ENCODE measurements at places on chromosomes 5 and 9.

GRCh38 chr5:881551-881935 lies 11.1 kb downstream of the BRD9 start:
- no peak for DNase-seq

DNA sequence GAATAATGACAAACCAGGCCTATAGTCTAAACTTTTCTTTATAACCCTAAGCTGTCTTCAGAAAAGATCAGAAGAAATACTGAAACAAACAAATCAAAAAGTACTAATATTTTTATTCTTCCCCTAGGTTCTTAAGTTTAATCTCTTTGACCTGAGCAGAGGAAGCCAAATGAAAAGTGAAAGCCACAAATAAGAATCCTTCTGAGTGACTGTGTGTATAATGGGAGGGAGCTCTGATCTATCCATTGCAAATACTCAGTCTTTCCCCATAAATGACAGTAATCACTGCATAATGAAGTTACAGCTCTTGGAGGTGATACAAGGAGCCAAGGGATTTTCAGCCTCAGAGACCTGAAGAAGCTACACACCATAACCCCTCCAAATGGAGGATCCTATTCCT lies 126.9 kb upstream of the ATP10B start:
- no peak for DNase-seq

- DNase-seq: no peak
These were observed 159.4 kb downstream of the PIK3R1 start for GRCh38 chr5:68374796-68375518.

GRCh38 chr5:5374009-5374715 lies 48.3 kb upstream of the ICE1 start:
- no peak for DNase-seq

DNA sequence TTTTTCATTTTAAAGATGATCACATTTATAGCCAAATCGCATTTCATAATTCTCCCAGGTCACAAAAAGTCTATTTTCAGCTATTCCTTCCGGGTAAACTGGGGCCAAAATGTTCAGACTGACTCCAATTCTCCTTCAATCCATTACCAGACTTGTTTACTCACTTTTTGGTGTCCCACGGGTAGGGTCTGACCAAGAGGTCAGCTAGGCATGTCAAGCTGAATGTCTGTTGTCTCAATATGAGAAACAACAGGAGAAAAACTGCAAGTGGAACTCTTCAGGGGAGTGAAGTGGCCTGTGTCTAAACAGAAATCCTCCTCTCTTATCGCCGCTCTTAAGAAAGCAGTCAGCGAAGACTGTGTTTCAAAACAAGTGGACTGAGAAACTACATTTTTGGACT lies 171.3 kb downstream of the APBA1 start:
- no peak for DNase-seq

DNA sequence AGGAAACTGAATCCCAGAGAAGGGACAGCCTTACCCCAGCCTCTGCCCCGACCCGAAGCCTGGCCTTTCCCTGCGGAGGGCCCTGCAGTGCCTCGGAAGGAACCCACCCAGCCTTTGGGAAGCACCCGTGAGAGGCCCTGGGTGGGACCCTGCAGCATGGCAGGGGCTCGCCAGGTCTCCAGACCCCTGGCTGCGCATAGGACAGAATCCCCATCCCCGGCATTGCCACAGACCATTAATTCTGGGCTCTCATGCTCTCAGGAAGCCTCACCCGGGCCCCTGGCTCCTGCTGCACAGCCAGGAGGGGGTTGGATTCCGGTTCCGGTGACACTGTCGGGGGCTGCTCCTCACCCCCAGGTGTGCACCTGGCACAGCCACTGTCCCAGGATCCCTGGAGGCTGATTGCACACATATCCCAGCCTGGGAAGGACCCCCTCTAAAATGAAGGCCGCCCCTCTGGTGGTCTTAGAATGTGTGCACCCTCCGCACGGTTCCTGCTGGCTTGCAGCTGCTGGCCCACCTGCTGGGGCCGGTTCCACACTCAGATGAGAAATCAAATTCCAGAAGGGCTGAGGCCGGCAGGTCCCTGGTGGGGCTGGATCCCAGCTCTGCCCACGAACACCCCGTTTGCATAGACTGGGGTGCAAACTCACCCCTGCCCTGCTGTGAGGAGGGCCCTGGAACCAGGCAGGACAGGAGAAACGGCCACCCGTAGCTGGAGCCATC lies 4.7 kb downstream of the EGFL7 start:
- no peak for DNase-seq

GRCh38 chr5:97002983-97003382 lies 67.1 kb downstream of the LNPEP start:
- DNase-seq: no peak

DNA sequence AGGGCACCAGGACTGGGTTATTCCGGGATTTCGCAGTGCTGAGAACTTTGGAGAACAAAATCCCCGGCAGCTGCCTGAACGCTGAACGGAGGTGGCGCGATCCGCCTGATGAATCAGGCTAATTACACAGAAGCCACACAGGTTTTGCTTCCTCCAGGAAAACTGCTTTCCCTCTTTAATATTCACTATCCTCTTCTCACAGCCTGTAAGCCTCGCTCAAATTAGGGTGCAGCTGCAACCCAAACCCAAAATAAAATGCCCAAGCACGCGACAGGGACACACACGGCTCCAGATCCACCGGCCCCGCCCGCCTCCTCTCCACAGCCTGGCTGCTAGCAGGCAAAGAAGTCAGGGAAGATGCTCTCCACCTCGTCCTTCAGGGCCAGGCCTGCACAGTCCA lies 6.0 kb downstream of the SOHLH1 start:
- DNase-seq: no peak

GRCh38 chr5:89293810-89294209 lies 410.8 kb upstream of the MEF2C start:
- DNase-seq: no peak

- DNase-seq: no peak
These were observed 102.7 kb upstream of the SLC12A2 start for GRCh38 chr5:127980843-127981242.

GRCh38 chr5:60972231-60972630 lies 27.2 kb downstream of the NDUFAF2 start:
- peak; percentile 52 for DNase-seq

DNA sequence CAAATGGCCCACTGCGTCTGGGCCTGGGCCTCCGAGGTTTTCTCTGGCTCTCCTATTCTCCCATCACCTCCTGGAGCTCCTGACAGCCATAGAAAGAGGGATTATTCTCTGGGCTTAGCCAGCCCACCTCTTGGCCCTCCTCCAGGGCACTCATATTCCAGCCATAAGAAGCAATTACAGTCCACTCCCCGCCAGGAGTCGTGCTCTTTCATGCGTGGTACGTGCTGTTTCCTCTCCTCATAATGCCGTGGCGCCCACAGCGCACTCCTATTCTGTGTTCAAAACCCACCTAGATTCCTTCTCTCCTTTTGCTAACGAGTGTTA lies 240.8 kb upstream of the ZNF462 start:
- no peak for DNase-seq

DNA sequence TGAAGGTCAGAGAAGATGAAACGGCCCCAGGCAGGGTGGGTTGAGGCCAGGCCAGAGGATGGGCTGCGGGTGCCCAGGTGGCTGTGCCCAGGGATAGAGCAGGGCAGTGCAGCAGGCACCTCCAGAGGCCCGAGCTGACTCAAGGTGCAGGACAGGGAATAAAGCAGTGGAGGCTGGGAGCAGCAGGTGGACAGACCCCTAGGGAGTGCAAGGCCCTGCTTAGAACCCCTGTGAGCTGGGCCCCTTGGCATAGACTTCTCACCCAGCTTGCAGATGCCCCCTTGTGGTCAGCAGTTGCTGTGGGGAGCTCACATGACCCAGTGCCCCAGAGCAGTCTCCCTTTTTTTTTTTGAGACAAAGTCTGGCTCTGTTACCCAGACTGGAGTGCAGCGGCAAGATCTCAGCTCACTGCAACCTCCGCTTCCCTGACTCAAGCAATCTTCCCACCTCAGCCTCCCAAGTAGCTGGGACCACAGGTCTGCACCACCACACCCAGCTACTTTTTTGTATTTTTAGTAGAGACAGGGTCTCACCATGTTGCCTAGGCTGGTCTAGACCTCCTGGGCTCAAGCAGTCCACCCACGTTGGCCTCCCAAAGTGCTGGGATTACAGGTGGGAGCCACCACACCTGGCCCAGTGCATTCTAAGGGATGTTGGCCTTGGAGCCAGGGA lies 118.8 kb downstream of the WNK2 start:
- peak; percentile 56 for DNase-seq

GRCh38 chr5:153816870-153817269 lies 221.8 kb downstream of the FAM114A2 start:
- no peak for DNase-seq

GRCh38 chr5:62608529-62609511 lies 30.2 kb downstream of the LRRC70 start:
- DNase-seq: no peak

GRCh38 chr9:109181284-109181683 lies 14.2 kb upstream of the FRRS1L start:
- DNase-seq: peak; percentile 82

- no peak for DNase-seq
These were observed 91.5 kb upstream of the PHF24 start for GRCh38 chr9:34866614-34867013.

DNA sequence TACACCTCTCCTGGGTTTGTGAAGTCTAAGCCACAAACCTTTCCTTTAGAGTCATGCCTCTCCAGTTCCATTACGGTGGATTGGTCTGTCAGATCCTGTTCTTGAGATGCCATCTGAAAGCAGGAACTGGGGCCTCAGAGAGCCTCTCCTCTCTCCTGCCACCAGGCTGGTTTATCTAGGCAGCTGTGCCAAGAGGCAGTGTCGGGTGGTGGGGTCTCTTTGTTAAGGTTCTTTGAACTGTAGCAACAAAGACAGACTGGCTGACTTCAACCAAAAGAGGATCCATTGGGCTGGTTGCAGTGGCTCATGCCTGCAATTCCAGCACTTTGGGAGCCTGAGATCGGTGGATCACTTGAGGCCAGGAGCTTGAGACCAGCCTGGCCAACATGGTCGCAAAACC lies 66.0 kb upstream of the ANGPTL2 start:
- DNase-seq: no peak

- no peak for DNase-seq
These were observed 255.5 kb downstream of the KIAA0825 start for GRCh38 chr5:94362857-94363256.

- DNase-seq: no peak
These were observed 142.8 kb downstream of the ENC1 start for GRCh38 chr5:74497706-74498105.

DNA sequence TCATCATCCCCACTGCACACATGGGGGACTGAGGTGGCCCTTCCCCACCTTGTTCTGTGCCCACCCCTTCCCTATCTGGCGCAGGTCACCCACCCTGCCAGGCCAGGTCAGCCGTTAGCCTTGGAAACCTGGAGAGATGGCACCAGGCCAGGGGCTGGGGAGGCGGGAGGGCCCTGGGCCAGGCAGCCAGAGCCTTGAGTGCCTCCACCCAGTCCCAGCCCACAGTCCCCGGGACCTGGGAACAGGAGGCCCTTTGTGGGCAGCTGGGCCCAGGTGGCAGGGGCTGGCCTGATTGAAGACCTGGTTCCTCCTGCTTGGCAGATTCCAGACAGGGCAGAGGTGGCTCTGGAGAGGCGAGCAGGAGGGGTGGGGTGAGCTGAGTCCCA lies 70.6 kb downstream of the LRSAM1 start:
- no peak for DNase-seq

DNA sequence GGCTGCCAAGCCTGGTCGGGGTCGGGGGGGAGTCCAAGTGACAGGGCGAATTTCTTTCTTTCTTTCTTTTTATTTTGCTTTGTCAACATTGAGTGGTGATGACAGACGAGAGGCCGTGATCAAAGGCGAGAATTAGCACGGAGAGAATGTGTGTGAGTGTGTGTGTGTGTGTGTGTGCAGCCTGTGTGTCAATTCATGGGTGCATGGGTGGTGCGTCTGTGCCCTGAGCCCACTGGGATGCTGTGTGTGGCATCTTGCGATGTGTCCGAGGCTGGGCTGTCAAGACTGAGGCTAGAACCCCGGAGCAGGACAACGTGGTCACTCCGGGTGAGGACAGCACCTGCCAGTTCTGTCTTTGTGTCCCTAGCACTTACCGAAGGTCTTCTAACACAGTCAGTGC lies 4.7 kb upstream of the FIBCD1 start:
- DNase-seq: no peak

GRCh38 chr9:100084128-100084453 lies 14.7 kb downstream of the ERP44 start:
- no peak for DNase-seq

GRCh38 chr9:71758785-71759184 lies 9.5 kb downstream of the CEMIP2 start:
- DNase-seq: no peak

DNA sequence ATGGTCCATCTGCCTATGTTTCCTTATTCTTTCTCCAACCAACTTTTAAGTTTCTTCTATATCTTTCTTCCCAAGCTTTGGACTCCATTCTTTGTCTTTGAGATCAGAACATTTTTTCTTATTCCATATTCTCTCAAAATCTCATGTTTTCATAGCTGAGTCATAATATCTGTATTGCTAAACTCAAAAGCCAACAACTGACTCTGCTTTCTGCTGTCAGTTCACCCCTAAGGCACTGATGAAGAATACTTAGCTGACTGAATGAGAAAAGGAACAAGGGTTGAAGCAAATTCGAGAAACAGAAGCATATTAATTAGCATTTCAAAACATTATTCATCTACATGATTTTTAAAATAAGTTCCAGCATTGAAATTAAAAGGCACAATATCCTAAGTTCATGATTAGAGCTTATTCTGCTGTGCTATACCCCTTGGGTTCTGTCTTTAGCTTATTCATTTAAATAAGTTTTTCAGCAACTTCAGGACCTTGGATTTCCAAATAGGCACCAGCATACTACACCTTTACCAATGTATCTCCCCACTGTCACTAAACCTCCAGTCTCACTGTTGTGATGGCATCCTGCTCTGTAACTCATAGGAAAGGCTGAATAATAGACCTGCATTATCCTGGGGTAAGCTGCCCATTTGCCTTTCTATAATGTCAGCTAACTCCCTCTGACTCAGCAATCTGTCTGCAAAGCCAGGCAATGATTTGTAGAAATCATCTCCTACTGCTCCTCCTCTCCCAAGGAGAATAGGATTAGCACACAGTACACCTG lies 49.9 kb upstream of the C5orf46 start:
- DNase-seq: no peak

- DNase-seq: peak; percentile 58
These were observed 12.1 kb downstream of the GALNT10 start for GRCh38 chr5:154202379-154203260.

GRCh38 chr5:10622810-10623209 lies 58.9 kb downstream of the ANKRD33B start:
- no peak for DNase-seq

GRCh38 chr5:143177263-143177983 lies 226.1 kb downstream of the NR3C1 start:
- no peak for DNase-seq

DNA sequence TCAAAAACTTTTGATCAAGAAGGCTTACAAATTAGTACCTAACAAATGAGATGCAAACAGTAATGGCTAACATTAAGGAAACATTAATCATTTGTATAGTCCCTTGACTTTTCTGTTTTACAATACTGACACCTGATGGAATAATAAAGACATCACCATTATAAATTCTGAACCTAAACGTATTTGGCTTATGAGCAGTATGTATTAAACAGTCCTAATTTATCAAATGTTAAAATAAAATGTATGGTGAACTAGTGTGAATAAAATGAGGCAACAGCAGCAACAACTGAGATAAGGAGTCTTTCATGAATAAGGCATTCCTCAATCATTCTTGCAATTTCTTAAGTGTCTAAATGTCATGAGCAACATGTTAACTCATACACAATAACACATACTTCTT lies 6.0 kb downstream of the PUM3 start:
- no peak for DNase-seq
